ENCODE measurements at places on chromosomes 5 and 9. TPM values are rescaled to one million over a fixed set of nuclear protein-coding genes. Genes with fewer than 3 reads are reported as not detected.

Gene NKD2
- polyA plus RNA-seq: 6.6 TPM

DNA sequence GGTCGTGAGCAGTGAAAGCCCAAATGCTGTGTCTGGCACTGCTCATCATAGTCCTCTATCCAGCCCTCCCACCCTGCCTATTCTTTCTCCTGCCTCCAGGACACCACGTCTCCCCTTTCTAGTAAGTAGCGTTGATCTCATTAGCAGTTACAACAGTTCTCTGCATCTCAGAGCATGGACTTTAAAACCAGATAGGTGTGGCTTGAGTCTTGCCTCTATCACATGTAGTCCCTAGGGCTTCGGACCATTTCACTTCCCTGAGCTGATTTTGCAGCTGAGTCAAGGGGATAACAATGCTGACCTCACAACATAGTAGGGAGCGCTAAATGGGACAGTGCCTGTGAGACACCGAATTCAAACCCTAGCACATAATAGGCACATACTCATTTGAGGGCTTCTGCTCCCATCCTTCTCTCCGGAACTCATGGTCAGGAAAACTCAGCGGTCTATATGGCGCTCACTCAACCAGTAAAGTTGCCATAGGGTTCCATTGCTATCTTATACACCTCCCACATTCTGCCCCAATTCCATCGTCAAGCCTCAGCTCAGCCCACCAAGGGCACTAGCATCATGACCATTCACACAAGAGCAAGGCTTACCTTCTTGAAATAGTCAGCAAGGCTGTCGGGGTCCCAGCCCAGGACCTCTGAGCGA lies 515 bp downstream of the LCP2 start:
- DNase-seq: no peak

GRCh38 chr5:89996335-89996734 lies 413.2 kb downstream of the CETN3 start:
- DNase-seq: no peak

DNA sequence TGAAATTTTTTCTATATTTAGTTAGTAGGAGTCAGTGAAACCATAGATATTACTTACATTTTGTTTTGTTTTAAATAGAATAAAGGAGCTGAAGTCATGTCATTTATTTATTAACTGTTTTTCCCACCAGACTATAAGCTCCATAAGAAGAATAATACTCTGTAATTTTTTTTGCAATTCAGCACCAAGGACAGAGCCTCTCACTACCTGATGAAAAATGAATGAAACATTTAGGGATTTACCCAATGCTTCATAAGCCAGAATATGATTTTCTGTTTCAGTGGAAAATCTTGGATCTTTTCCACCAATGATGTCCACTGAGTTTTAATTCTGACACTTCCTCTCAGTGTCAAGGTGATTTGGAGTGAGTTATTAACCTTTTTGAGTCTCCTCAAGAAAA lies 624.9 kb upstream of the GRAMD2B start:
- DNase-seq: no peak

GRCh38 chr5:14557791-14558415 lies 23.7 kb upstream of the OTULINL start:
- no peak for DNase-seq

Gene ZNF883
- 5.1 TPM for polyA plus RNA-seq

Gene LHX3
- not detected for polyA plus RNA-seq

Gene FAM120AOS
- polyA plus RNA-seq: 22.2 TPM

- no peak for DNase-seq
Measured at GRCh38 chr5:141701360-141702119, 19.5 kb upstream of the ARAP3 start.

- no peak for DNase-seq
Measured at GRCh38 chr5:32542216-32543059, 42.9 kb upstream of the SUB1 start.

DNA sequence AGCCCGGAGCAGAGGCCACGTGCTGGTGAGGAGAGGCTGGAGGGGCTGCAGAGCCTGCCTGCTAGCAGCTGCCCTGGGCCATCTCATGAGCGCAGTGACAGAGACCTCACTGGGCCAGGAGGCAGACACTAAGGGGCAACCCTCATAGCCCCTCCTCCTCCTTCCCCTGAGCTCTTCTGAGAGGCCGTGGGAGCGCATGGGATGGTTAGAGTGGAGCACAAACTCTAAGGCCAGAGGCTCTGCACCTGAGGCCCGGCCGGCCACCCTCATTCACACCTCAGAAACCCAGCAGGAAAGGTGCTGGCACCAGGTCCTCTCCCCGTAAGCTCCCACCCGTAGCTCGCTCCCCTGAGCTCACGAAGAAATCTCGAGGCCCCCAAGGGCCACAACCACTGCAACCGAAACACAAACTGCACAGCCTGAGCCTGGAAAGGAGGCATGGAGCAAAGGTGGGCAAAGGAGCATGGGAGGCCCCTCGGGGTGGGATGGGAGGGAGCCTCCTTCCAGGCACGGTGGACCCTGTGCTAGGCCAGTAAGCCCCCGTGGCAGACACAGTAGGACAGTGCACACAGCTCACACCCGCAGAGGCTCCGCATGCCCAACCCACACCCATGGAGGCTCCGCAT lies 17.7 kb downstream of the CAMSAP1 start:
- DNase-seq: no peak
